ENCODE measurements at places on chromosomes 5 and 9. TPM values are rescaled to one million over a fixed set of nuclear protein-coding genes. Genes with fewer than 3 reads are reported as not detected.

The TMEM8B gene
- total RNA-seq = 2.7 TPM

The VCP gene
- total RNA-seq = 475 TPM

The SPATA31E1 gene
- not detected for total RNA-seq

The OR13C4 gene
- total RNA-seq = not detected

The ANGPTL2 gene
- total RNA-seq = 55.8 TPM

The MEF2C gene
- total RNA-seq = 19.1 TPM
